ACHN (cell line): ENCODE measurements at places on chromosomes 4 and X.

DNA sequence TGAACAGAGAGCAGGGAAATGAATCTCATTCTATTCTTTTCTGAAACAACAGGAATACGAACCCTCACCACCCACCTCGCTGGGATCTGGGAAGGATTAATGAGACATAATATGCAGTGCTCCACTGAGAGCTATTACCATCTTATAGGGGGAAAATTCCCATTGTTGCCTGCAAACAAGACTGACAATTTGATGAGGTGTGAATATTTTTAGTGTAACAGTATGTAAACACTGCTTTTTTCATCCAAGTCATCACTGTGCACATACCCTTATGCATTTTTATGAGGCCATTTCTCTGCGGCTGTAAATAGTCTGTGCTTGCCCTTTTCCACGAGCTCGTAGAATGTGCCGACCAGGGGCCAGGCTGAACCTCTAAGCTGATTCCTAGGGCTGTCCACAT lies 285.6 kb upstream of the CPEB2 start:
- no peak for DNase-seq

DNA sequence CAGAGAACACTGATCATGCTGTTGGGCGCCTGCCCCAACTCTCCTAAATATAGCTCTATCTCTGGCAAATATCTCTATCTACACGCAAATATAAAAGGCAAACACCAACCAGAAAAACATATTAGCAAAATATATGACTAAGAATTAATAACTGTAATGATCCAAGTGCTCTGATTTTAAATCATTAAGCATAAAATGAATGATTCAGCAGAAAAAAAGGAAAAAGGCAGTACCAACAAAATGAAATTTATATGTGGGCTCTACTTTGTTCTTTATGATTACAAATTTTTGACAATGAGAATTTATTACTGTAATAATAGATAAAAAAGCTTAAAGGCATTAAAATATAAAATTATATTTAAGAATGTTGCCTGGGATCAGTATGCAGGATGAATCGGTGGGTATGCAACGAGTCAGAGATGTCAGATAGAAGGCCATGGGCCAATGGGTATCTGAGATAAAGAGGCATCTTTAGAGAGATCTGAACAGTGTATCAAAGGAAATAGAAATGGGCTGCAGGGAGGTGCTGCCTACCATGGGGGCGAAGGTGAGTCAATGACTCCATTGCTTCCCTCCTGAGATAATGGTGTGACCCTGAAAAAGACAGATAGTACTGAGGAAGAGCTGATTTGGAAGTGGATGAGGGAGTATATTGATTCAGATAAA lies 234.8 kb downstream of the SCFD2 start:
- no peak for DNase-seq

DNA sequence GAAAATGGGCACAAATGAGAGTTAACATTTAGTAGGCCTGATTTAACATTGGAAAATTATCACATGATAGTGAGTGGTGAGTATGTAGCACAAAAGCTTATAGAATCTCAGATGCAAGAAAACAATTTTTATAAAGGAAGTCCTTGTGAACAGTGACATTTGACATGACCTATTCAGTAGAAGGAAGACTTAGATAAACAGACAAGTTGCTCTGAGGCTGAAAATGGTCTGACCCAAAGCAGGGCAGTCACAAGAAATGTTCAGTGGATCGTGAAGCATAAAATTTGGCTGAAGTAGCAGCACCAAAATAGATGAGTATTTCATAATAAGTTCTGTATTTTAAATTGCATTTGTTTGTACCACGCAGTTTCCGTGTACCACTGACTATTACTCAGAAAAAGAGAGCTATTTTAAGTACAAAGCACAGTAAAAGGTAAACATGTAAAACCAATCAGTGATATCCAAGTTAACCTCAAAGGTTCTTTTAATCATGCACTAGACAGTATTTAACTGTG lies 605.7 kb upstream of the PABPC4L start:
- DNase-seq: no peak

DNA sequence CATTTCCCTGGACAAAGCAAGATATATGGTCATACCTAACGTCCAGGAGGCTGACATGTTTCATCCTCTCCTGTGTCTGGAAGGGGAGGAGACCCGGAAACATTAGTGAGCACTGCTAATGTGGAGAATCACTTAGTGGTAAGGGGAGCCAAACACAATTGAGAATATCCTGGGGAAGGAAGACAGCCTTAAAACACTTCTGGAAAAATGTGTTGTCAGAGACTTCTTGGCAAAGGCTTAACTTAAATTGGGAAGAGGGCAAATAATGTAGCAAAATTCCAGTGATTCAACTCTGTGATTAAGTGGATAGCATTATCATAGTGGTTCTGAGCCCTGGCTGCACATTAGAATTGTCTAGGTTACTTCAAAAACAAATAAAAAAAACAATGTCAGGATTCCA lies 39.5 kb downstream of the SPARCL1 start:
- no peak for DNase-seq

- no peak for DNase-seq
Observed at GRCh38 chr4:39635023-39635422, 3.6 kb downstream of the SMIM14 start.

- DNase-seq: no peak
Observed at GRCh38 chr4:74287164-74287563, 21.1 kb upstream of the EPGN start.

- peak; percentile 23 for DNase-seq
Observed at GRCh38 chr4:168886351-168886750, 123.7 kb downstream of the CBR4 start.

DNA sequence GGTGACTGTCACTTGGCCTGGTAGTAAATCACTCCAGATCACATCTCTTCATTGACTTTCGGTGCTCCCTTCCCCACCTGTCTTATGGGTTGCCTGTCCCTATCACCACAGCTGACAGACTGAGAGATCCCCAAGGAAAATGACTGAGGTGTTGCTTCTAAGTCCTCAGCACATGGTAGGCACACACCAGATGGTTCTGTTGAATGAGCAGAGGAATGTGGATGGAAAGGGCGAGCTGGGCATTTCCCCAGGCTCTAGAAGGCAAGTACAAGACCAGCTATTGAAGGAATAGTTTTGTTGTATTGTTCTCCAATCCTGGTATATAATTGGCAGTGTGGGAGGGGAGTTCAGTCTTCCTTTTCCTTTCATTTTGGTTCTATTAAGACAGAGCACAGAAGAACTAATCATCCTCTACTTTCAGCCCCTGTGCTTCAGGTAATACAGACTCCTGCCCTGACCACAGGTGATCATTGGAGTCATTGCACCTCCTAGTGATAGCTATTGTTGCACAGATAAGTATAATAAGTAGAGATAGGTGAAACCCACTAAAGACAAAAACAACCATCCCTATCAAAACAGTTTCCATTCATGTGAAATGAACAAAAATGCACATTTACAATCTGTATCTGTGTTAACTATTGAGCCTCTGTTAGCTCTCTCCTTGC lies 158.6 kb downstream of the TRAM1L1 start:
- DNase-seq: no peak

GRCh38 chr4:184810720-184811119 lies 15.0 kb downstream of the ACSL1 start:
- DNase-seq: no peak

- DNase-seq: no peak
Observed at GRCh38 chrX:40855411-40855810, 120.1 kb upstream of the MED14 start.

GRCh38 chr4:1321486-1321885 lies 25.5 kb upstream of the UVSSA start:
- DNase-seq: no peak

DNA sequence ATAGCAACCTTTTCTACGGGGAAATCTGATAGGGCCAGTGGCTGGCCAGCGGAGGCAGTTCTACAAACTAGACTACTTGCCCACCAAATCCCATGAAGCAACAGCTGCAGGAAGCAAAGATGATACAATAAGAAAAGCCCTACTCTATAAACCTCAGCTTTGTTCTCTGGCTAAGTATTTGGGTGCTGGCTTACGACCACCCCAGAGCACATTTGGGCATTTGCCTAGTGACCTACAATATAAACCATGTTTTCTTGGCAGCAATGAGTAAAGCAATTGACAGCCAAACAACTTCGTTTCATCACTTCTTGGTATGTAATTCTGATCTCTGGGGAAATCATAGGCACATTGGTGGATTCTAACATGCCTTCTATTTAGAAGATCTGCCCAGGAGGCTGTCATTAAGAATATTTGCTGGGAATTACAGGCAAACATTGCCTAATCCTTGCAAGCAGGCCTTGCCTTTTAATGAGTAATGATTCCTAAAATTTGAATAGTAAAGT lies 7.5 kb upstream of the LHFPL1 start:
- DNase-seq: no peak

DNA sequence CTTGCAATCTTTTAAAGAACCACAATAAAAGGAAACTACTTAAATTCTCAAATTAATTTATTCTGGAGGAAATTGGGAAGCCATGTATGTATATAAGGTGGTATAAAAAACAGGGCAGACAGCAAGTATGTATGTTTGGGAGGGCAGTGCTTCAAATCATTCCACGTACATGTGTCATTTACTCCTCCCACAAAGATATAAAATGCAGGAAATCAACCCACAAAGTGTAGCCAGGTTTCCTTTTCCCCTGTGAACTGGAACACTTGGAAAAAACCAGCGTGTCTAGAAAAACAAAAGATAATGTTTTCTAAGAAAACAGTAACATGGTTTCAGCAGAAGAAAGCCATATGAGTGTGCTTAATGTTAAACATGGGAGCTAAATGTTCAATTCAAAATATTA lies 156.7 kb upstream of the FAM47A start:
- DNase-seq: no peak

DNA sequence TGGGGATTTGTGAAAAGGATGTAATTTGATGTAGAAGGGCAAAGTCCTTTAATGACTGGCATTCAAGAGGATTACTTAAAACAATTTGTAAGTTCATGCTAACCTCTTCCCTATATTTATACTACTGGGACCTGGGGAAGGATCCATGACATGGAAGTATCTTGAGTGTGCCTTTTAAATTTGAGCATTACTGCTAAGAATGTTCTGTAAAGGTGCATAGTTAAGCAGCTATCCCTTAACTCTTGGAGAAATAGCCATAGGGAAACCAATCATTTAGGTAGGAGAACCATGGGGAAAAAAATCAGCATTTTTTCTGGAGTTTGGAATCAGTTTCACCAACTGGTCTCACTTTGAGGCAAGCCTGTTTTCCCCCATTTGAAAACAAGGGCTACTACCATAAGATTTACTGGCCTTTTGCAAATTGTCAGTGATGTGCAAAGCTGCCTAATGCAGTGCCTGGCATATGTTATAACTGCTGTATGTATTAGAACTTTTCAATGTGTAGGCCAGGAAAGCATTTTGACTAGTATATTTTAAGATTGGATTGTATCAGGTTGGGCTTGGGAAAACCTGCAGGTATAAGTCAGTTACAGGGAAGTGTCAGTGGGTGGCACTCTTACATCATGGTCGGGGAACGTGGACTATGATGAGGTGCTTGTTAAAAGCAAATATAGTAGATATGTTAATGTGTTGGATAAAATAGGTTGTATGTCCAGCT lies 72.1 kb downstream of the PRSS12 start:
- peak; percentile 64 for DNase-seq

DNA sequence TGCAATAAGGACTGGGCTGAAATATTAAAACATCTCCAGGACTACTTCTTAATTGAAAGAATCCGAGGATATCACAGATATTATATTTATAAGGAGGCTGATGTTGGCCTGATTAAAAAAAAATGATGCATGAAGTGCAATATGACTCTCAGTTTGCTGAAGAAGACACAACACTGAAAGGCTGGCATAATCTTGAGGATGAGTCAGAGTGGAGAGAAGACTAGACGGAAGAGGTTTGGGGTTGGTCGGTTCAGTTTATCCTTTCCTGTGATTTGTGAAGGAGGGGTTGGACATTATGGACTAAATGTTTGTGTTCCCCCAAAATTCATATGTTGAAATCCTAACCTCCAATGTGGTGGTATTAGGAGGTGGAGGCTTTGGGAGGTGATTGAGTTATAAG lies 170.3 kb downstream of the CORIN start:
- no peak for DNase-seq

- no peak for DNase-seq
Observed at GRCh38 chrX:17601441-17602200, 135.7 kb upstream of the SCML1 start.

- DNase-seq: no peak
Observed at GRCh38 chrX:9317176-9317575, 147.7 kb upstream of the TBL1X start.

- DNase-seq: no peak
Observed at GRCh38 chr4:1547856-1548826, 136.0 kb downstream of the FAM53A start.

DNA sequence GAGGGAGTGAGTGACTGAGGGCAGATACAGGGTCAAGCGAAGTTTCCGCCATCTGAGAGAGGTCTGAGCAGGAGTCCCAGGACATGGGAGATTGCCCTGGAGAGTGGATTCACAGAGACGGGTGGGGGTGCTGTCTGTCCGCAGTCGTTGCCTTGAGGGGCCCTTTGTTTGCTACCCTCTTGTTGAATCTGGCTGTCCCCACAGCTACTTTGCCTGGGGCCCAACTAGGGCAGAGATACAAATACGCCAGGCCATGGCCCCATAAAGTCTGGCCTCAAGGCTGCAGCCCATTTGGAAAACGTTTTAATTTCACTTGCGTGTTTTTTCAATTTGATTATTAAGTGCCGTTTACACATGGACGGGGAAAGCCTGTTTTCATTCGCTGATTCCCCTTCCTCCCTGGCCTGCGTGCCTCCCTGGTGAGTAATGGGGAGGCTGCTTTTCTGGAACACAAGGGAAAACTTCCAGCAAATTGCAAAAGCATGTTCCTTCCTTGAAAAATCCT lies 134.4 kb downstream of the SMIM20 start:
- DNase-seq: no peak

GRCh38 chr4:159516556-159517140 lies 413.8 kb downstream of the RAPGEF2 start:
- DNase-seq: no peak

GRCh38 chrX:23694606-23695005 lies 27.3 kb downstream of the PRDX4 start:
- DNase-seq: peak; percentile 56

DNA sequence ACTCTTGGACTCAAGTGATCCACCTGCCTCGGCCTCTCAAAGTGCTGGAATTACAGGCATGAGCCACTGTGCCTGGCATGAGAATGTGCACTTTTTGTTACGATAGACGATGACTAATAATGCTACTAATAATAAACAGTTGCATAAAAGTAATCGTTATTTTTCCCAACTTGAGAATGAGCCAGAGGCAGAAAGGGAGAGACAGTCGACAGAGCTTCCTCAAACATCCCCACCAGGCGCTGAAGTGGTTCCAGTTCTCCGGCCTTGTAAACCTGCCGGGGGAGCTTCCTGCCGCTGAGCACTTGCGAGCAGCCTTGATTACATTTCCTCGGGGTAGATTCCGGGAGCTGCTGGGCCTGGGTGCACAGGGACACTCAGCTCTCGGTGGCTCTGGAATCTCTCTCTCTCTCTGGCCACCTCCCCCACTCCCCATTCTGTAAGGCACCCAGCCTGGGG lies 8.9 kb upstream of the HTRA3 start:
- no peak for DNase-seq
